Hepatocyte (in vitro differentiated cells): ENCODE measurements at places on chromosomes 6 and 20. TPM values are rescaled to one million over a fixed set of nuclear protein-coding genes. Genes with fewer than 3 reads are reported as not detected.

Gene MMP24
- 0.76 and 1.2 TPM in 2 replicates for total RNA-seq

DNA sequence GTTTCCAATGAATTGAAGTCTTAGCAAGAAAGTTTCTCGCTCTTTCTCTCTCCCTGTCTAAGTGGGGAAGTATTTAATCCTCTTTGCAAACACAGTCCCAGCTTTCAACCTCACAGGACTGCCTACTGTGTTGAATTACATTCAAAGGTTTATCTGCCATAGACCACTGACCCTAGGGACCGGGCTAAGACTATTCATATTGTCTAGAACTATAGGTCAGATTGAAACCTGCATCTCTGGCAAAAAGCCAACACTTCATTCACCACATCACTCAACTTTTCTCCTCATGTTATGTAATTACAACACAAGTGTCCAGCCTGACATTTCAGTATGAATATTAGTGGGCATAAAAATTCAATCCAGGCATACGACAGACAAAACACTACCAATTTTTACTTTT, 314.7 kb upstream of the RSPO3 start:
- H3K36me3 ChIP-seq = no peaks in the 10 kb centered on the region
- no peak for DNase-seq
- H3K4me3 ChIP-seq = no peak overlapping the region

Gene LRRN4
- total RNA-seq = 10.5 and 19.2 TPM in 2 replicates

DNA sequence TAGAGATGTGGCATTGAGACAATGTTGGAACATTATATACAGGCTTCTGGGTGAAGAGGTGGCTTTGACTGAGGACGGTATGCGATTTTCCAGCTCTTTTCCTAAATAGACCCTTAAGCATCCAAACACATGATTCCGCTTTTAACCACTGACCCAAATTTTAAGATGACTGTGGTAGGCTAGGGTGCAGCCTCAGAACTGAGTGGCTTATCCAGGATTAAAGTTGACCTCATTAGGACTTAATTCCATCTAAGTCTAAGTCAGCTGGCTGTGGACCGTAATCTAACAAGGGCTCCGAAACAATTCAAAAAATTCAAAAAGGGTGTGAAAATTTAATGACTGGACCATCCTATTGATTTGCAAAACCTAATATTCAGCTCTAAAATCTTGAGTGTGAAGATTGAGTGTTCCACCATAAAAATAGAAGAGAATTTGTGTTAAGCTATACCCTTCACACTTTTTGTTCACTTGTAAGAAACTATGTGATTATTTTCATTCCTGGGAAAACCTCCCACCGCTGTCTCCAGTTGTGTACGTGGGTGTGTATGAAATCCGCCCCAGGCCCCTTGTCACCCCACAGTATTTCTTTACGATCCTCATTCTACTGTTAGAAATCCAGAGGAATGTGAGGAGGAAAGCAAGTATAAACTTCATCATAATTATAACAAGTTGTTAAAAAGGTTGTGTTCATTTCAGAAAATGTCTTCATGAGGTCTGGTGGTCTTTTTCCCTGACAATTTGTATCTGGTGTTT, 2.7 kb downstream of the PCMTD2 start:
- H3K4me3 ChIP-seq = no peak overlapping the region
- H3K27ac ChIP-seq = no peak overlapping the region
- H3K36me3 ChIP-seq = no peaks in the 10 kb centered on the region
- H3K27me3 ChIP-seq = no peaks in the 10 kb centered on the region

Gene SOX12
- total RNA-seq = 6.3 and 6.9 TPM in 2 replicates

DNA sequence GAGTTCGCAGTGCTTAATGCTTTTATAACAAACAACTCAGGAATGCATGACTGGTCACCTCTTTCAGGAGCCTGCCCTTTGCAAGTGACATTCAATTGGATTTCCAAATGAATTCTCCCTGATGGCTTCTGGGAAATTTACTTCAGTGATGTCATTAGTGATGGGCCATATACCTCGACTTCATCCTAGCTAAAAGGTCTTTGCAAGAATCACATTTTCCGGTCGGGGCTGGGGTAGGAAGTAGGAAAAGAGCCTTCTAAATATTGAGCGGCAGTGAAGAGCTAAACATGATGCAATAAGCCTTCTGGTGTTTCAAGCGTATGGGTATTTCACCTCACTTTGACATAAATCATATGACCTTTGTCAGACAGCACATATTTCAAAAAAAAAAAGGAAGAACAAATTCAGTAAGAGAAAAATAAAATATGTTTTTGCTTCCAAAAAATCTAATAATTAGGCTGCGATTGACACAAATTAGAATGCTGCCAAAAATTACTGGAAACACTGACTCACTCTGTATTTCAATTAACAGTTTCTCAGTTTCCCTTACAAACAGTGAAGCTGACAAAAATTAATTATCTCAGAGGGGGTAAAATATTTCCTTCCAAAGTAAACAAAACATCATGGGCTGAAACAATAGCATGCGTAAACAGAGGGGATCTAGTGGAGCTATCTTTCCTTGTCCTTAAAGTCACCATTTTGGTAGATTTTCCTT, 39.8 kb downstream of the ADTRP start:
- no peak overlapping the region for H3K27ac ChIP-seq
- H3K4me1 ChIP-seq = no peaks in the 10 kb centered on the region
- no peak for DNase-seq
- no peaks in the 10 kb centered on the region for H3K36me3 ChIP-seq
- H3K4me3 ChIP-seq = no peak overlapping the region
- H3K27me3 ChIP-seq = no peaks in the 10 kb centered on the region

DNA sequence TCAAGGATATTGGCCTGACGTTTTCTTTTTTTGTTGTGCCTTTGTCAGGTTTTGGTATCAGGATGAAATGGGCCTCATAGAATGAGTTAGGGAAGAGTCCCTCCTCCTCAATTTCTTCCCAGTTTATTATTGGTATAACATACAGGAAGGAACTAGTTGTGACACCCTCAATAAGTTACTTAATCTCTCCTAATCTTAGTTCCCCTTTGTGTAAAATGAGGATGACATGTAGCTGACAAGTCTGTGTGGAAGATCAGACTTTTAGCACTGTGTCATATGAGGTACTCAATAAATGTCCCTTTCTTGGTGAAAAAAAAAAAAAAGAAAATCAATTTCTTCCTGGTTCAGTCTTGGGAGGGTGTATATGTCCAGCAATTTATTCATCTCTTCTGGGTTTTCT, 155.8 kb downstream of the PDE7B start:
- H3K36me3 ChIP-seq = no peaks in the 10 kb centered on the region
- no peak overlapping the region for H3K27ac ChIP-seq
- H3K27me3 ChIP-seq = no peaks in the 10 kb centered on the region
- DNase-seq = no peak
- no peak overlapping the region for H3K4me3 ChIP-seq
